ENCODE measurements at places on chromosomes 1 and 21. TPM values are rescaled to one million over a fixed set of nuclear protein-coding genes. Genes with fewer than 3 reads are reported as not detected.

- DNase-seq = no peak
Observed at GRCh38 chr1:181406989-181407388, 76.3 kb upstream of the CACNA1E start.

DNA sequence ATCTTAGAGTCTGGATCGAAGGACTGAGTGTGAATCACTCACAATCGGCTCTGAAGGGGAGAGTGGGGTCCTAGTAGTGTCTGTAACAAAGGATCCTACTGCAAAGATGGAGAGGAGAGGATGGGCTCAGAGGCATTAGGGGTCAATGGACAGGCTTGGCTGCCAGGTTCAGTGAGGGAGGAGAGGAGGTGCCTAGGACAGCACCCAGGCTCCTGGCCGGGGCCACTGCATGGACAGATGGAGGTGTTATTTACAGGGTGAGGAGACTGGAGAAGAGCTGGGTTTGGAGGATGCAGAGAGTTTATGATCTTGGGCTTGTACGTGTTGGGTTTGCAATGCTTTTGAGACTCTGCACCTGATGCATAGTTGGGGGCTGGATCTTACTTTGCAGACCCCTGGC is 658.9 kb downstream of the PTPRU start:
- DNase-seq = no peak

DNA sequence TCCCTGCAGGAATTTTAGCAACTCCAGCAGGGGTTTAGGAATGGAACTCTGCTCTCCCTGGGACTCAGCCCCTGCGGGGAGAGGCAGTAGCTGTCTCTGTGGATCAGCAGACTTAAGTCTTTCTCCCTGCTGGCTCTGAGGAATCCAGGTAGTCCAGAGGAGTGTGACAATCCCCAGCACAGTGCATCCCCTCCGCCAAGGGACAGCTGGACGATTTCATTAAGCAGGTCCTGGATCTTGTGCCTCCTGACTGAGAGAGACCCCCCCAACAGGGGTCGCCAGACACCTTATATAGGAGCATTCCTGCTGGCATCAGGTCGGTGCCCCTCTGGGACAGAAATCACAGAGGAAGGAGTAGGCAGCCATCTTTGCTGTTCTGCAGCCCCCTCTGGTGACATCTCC is 30.6 kb downstream of the AKT3 start:
- no peak for DNase-seq

GRCh38 chr1:33137800-33138199 is 44.0 kb downstream of the TRIM62 start:
- no peak for DNase-seq

DNA sequence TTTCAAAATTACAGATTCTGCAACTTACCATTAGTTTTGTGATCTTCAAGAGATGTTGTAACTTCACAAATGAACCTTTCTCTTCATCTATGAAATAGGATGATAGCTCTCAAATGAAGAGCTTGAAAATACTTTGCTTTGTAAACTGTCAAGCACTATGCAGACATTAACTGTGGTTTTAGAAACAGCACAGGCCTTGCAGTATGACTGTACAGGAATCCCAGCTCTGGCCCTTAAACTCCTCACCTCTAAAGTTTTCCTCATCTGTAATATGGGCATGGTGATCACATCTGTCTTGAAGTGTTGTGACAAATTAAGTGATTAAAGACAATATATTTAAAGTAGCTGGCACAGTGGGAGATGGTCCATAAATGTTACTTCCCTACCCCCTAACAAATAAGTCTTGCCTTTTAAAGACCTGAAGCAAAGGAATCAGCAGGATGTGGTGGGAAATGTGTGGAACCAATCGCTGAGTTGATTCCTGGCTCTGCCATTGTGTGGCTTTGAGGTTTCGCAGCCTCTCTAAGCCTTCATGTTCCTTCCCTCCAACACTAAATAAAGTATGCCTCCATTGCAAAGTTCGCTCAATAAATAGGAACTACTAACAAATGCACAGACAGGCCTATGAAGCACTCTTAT is 5.5 kb upstream of the PTP4A2 start:
- no peak for DNase-seq

DNA sequence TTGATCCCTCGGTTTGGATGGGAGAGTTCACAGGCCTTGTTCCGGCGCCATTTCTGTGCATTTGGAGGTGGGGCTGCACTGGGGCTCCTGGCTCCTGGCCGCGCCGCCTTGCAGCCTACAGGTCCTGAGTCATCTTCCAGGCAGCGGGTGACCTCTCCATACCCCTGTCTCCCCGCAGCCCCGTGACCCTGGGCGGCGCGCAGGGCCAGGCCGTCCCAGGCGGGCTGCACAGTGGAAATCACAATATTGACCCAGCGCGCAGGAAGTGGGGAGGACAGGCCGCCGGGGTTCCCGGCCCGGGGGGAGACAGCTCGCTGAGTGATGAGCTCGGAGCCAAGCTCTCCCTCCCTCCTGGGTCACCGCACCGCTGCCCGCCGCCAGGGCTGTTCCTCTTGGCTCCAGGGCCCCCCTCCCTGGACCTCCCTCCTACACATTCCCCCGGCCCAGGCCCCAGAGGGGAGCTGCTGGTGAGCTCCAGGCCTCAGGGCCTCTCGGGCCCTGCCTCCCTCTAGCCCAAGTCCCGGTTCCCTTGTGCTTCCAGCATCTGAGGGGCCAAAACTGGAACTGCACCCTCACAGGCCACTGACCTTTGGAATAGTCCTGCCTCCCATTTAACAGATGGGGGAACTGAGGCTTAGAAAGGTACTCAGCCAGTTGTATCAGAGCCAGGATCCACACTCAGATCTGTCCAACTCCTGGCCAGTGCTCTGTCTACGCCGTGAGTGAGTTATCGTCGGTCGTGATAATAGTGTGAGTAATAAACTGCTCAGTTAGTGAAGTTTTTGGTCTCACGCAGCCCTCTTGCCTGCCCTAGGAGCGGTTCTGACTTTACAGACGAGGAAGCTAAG is 142.9 kb upstream of the WNT4 start:
- no peak for DNase-seq

The TRIM58 gene
- not detected for total RNA-seq

The C1orf74 gene
- 3.1 TPM for total RNA-seq

The LCE1B gene
- not detected for total RNA-seq

The GPR25 gene
- not detected for total RNA-seq

The SLC30A2 gene
- not detected for total RNA-seq

Measured in LHCN-M2 (cell line).